CD4-positive, alpha-beta T cell treated with Interleukin-4 for 4 hours (primary cell): ENCODE measurements at places on chromosomes 1 and 21.

GRCh38 chr1:224727351-224728289, 111.5 kb downstream of the CNIH3 start:
- no peak for DNase-seq

- no peak for DNase-seq
These were observed 50.2 kb upstream of the LRP8 start for GRCh38 chr1:53378061-53378460.

GRCh38 chr1:93288558-93288957, 57.1 kb upstream of the DR1 start:
- DNase-seq, result no peak

GRCh38 chr21:25254491-25255174, 352.6 kb downstream of the MRPL39 start:
- DNase-seq, result no peak

DNA sequence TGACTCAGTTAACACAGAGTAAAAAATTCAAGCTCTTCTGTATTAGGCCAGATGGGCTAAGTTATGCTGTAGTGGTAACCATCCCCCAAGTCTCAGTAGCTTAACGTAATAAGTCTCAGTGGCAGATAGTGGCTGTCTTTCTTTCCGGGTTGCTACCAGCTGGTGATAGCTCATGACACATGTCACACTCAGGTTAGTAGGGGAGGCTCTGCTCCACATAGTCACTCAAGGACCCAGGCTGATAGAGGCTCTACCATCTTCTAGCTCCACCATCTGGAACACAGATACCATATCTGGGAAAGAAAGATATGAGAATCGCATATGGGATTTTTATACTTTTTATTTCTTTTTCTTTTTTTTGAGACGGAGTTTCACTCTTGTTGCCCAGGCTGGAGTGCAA, 16.2 kb upstream of the MEF2D start:
- no peak for DNase-seq

DNA sequence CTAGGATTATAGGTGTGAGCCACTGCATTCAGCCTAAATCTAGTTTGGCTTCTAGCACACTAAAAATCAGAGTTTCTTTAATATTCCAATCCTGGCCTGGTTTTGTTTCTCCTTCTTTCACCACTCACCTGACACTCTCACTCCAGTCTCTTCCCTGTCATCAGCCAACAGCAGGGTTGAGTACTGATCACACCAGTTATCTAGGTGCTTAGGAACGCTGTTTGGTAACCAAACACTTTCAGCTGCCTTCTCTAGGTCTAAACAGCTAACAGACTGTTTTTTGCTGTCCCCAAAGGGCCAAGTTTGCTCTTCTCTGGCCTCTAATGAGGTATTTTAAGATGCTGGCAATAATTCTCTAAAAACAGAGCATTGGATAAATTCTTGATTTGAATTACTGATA, 17.7 kb upstream of the FRRS1 start:
- no peak for DNase-seq

DNA sequence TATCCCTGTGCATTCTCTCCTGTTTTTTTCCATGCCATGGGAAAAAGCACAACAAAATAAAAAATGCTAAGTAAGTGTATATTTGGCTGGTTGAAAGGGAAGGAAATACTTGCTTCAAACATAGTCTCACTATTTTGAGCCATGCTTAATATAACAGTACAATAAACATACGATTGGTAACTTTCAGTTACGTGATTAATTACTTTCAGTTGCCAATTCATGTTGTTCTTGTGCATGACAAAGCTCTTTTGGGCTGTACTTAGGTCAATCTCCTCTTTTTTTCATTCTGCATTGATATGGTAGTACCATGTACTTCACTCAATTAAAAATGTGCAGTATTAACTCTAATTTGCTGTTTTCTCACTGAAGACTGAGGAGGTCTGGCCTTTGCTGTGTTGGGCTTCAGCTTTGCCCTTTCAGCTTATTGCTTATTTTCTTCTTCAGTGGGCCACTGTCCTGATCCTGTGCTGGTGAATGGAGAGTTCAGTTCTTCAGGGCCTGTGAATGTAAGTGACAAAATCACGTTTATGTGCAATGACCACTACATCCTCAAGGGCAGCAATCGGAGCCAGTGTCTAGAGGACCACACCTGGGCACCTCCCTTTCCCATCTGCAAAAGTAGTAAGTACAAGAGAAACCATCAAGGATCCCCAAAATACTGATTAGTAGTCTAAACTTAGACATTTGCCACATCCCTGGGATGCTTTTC, 2.7 kb downstream of the C4BPB start:
- no peak for DNase-seq

- no peak for DNase-seq
These were observed 2.9 kb downstream of the ARF1 start for GRCh38 chr1:228085287-228085951.
